Cerebellar nuclear complex (tissue), 1 donor: ENCODE measurements at places on chromosomes 4 and X.

GRCh38 chr4:150002561-150002960, 75.7 kb upstream of the DCLK2 start:
- no peak for DNase-seq

DNA sequence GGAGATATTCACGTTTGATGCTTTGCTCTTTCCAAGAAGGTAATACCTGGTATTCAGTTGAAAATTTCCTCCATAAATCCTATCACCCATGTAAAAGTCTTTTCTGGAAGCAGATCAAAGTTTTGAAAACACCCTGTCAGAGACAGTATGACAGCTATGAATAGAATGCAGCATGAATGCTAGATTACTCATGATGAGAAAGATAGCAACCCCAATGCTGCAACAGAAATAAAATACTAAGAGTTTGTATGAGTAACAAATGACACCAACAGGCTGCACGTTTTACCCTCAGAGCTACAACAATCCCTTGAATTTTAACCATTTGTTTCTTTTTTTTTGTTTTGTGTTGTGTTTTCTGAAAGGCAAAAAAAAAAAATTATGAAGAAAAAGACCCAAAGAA, 108.6 kb downstream of the ARHGAP6 start:
- DNase-seq, result no peak

DNA sequence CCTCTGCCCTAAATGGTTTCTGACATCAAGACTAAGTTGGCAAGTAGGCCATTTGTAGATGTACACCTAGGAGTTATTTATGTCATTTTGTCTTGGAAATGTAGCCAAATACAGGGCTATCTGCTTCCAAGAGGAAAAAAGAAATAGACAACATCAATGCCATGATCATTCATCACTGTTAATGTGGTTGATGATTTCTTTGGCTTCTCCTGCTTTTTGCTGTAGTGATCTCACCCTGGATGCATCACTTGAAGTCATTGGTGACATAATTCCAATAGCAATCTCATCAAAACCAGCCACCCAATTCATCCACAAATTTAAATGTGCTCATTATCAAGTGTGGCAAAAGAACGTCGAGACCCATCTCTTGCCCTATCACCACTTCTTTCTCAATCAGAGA, 222.6 kb upstream of the PPARGC1A start:
- DNase-seq, result no peak

- no peak for DNase-seq
Measured at GRCh38 chr4:184280137-184280536, 62.5 kb upstream of the ENPP6 start.

GRCh38 chrX:150049647-150050046, 111.4 kb upstream of the EOLA2 start:
- DNase-seq, result no peak

DNA sequence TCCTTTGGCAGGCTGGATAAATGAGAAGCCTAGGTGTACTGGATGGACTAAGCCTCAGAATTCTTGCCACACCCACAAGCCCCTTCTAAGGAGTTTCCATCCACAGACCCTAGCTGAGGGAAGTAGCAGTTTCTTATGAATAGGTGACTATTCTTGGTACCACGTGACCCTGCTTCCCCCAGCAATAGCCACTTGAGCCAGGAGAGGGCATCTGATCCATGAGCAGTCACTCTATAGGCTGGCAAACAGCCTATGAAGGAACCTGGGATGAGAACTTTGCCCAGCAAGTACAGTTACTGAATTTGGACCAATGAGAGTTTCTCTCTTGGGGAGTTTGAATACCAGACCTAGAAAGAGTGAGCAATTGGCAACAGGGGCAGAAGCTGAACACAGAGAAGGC, 84.0 kb downstream of the RTL9 start:
- DNase-seq, result no peak

DNA sequence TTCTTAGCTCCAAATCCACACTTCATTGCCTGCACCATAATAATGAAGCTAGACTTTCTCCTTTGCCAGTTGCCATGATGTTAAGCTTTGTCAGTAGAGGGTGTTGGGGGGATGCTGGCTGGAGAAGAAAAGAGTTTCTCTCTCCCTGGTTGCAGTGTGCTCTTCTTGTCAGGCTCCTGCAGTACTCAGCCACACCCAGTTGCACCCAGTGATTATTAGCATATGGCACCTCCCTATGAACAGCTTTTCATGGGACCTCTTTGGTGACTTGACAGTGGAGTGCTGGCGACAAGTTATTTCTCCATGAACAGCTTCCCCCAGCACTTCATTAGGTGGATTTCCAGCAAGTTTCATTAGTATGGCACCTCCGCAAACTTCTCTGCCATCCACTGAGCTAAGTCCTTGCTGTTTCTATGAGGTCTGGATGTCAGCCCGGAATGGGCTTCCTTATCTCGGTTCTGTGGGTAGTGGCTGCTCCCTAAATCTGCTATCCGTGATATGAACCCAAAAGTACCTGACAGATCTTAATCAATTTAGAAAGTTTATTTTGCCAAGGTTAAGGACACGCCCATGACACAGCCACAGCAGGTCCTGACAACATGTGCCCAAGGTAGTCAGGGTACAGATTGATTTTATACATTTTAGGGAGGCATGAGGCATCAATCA, 18.8 kb upstream of the OTUD4 start:
- no peak for DNase-seq

DNA sequence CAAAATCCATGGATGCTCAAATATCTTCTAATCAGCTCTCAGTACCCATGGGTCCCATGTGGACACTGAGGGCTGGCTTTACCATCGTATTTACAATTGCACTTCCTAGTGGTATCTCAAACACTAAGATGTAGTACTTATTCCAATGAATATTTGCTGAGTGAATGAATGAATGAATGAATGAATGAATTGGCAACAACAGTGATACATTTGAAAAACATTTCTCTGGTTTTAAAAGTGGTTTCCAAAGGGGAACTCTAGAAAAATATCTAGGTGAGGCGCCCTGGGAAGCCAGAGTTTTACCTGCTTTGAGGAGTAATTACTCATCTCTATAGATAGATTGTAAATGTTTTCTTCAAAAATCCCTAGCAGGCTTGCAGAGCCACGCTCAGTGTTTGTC, 76.6 kb downstream of the CYTL1 start:
- no peak for DNase-seq

DNA sequence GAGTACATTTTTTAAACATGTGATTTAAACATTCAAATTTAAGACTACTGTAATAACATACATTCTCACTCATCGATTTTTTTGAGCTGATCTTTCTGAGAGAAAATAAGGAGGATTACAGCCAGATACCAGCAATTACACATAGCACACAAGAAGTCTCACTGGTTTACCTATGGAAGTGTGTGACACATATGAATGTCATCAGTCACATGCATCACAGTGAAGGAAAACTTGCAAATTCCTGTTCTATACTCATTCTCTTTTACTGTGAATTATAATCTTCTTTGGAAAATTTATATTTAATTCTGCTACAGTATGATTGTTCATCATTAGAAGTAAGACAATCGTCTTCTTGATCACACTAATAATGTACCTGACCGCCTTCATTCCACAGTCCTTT, 21.3 kb upstream of the BMP2K start:
- no peak for DNase-seq
